ELR (cell line): ENCODE measurements at places on chromosomes 7 and 10.
A peak's percentile ranks its signal among the peaks of the same experiment; 100 is the strongest.

DNA sequence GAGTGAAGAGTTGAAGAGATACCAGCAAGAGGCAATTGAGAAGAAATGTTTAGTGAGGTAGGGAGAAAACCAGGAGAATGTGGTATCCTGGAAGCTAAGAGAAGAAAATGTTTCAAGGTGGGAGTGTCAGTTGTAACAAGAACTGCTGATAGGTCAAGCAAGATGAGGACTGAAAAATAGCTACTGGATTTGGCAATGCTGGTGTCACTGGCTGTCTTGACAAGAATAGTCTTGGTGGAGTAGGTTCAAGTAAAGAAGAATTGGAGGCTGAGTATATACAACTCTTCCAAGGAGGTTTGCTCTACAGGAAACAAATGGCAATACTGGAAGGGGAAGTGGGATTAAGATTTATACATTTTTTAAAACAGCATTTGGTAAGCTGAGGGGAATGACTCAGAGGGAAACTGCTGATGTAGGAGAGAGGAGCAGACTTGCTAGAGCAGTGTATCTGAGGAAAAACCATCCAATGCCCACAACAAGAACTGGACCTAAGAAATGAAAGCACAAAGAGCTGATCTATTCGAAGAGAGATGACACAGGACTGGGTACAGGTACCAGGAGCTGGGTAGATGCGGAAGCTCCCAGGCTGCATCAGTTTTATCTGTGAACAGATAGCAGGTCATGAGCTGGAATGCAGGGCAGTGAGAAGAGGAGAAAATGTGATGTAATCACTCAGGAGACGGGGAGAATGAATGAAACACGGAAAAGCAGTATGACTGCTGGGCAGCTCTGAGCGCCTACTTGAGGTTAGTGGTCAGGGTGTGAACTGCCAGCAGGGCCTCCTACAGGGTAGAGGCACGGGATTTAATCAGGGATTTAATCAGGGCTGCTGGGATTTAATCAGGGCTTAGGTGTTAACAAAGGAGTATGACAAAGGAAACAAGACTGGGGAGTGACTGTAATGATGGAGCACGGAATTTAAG lies 34.5 kb downstream of the FAM25A start:
- peak; percentile 81 for DNase-seq

- DNase-seq = peak; percentile 72
These were observed 330.4 kb upstream of the SEMA3A start for GRCh38 chr7:84524714-84525694.

DNA sequence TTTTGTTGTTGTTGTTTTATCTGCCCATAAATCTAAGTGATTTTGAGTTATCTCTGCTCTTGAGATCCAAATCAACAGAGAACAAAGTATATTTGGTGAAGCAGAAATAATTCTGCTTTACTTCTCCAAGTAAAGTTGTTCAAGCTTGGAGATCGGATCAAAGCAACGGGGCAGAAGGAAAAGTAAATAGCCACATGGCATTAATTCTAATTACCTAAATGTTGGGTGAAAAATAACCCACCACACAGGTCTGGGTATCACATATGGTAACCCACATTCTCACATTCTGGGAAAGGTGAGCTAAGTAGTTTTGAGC lies 3.1 kb downstream of the NRP1 start:
- DNase-seq = no peak

- DNase-seq = no peak
These were observed 16.3 kb upstream of the ABLIM1 start for GRCh38 chr10:114674346-114674745.

GRCh38 chr10:124323806-124324205 lies 94.9 kb downstream of the OAT start:
- no peak for DNase-seq

DNA sequence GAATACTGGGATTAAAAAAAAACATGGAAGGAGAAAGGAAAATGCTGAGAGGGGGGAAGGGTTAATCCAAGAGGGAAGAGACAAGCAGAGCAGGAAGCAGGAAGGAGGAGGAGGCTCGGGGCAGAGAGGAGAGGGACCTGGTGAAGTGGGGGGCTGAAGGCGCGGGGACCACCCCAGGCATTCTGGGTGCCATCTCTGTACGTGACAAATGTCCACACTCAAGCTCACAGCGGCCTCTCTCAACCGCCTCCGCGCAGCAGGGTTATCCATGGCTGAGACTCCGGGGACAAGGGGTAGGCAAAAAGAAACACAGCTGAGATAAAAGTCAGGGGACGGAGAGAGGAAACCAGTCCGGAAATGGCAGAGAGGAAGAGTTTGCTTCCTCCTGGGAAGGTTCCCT lies 33.9 kb downstream of the EN2 start:
- no peak for DNase-seq

- DNase-seq = no peak
These were observed 10.3 kb downstream of the PNPLA8 start for GRCh38 chr7:108515630-108516029.

GRCh38 chr10:6055929-6056328 lies 6.2 kb downstream of the IL2RA start:
- DNase-seq = no peak

GRCh38 chr10:23065181-23065948 lies 30.0 kb upstream of the MSRB2 start:
- peak; percentile 38 for DNase-seq

- DNase-seq = peak; percentile 26
These were observed 79.1 kb downstream of the NEURL1 start for GRCh38 chr10:103572347-103573204.

GRCh38 chr7:44891791-44892190 lies 6.5 kb upstream of the PURB start:
- no peak for DNase-seq

DNA sequence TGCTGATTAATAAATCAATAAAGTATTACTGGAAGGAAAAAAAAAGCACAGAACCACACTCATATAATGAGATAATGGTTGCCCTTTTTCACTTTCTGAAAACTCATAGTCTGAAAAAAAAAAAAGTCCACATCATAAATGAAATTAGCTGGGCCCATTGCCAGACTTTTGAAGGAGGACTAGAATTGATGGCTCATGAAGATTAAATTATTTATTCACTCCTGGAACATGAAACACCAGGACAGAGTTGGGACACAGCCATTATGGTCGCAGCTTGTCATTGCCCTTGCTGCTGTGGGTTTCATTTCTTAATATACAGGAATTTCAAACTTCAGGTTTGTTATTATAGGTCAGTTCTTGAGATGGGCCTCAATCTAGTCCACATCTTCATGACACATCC lies 91.9 kb downstream of the CNTNAP2 start:
- no peak for DNase-seq

DNA sequence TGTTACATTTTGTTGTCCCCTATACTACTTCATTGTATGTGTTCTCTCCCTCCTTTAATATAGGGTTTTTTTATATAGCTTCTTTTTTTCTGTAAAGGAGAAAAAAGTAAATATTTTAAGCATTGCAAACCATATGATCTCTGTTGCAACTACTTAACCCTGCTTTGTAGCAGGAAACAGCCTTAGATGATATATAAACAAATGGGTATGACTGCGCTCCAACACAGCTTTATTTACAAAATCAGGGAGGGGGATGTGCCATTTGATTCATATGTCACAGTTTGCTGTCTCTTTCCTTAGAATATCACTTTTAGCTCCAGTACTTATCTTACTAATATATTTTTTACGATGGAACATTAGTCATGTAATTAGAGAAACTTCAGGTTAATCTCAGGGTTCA lies 155.2 kb upstream of the GNAI1 start:
- DNase-seq = peak; percentile 87

GRCh38 chr7:157658851-157659412 lies 322.1 kb downstream of the DNAJB6 start:
- no peak for DNase-seq

- no peak for DNase-seq
These were observed 50.6 kb downstream of the FAM241B start for GRCh38 chr10:69680610-69681009.

DNA sequence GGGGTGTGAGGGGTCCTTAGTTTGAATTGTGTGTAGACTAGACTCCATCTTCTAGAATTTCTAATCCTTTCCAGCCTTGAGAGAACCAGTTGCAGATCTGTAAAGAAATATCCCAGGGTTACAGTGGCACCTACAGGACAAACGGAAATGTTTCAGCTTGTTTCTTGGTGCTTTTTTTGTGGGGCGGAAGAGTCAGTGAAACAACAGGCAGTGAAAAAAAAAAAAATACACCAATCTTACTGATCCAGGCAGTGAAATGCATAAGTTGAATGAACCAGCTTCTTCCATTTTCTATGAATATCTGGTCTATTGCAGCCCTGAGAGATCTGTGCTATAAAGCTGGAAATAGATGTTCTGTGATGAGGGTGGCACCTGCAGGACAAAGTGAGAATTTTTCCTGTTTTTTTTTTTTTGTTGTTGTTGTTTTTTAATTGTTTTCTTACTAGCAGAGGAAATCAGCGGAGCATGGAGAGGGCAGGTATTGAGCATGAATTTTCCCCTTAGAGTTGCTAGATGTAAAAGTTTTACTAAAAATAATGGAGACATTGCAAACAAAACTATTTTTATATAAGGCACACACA lies 81.9 kb upstream of the DYNC1I1 start:
- peak; percentile 54 for DNase-seq

DNA sequence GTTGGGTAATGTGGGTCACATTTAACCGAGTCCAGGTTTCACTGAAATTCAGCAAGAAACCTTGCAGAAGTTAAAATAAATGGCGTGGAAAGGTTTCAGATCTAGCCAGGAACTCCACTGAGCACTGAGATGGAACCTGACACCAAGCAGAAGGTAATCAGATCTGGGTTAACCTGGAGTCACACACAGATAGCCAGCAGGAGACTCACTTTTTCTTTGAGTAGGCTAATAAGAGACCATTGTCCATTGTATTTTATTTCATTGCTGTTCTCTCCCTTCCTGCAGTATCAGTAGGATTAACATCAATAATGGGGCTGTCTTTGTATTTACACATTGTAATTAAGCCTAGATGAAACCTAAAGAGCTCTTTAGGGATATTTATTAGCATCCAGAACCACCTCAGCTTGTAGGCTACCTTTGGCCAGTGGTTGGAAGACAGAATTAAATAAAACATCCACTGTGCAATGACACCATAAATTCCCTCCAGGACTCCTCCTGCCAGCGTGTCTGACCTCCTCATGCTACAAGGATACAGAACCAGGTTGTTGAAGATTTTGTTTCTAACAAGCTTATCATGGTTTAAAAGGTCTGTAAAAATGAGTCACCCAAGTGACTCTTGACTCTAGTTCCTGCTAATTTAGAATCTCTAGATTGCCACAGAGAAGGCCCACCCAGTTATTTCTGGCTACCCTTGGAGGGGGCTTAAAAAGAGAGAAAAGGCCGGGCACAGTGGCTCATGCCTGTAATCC lies 151.1 kb downstream of the SORCS1 start:
- DNase-seq = no peak

DNA sequence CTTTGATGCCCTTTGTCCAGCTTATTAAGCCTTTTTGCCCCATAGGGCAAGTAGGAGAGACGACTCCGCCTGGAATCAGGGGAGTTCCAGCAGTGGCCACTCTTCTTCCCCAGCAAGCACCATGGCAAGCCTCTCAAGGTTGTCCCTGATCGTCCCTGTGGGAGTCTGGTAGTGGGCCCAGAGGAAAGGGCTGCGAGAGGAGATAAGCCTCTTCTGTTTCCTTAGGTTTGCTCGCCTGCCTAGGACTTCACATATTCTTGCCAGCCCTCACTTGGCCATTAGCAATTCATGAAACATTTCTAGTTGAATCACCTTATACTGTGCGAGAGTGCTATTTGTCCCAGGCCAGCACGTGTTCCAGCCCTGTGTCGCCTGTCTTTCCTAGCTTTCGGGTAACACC lies 47.8 kb upstream of the CPN1 start:
- DNase-seq = no peak

DNA sequence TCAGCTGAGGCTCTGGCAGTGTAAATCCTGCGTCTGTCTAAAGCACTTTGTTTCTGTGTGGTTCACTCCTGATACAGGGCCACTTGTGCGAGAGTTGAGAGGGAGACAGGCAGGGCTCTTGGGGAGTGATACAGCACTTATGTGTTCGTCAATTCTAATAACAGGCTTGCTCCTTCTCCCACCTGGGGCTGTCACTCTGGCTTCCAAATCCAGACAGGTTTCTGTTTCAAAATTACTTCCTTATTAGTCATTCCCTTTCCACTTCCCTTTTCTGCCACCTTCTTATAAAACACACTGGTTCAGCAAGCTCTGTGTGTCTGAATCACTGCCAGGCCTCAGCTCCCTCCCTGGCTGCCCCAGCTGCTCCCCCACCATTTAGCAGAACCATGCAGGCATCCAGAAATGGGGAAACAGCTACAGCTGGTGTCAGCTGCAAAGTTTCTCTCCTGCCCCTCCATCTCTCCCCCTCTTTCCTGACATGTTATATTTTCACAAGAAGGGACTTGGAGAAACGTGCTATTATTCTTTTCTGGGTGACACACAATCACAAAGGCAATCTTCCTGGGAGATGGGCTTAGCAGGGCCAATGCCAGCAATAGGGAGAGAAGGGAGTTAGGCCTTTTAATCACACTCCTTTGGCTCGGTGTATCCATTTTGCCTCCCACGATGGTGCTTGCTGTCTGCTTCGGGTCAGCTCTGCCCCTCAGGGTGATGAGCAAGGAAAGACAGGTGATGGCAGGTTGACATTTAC lies 58.4 kb upstream of the ZNRF2 start:
- DNase-seq = peak; percentile 65

GRCh38 chr7:27734583-27734982 lies 5.4 kb upstream of the TAX1BP1 start:
- DNase-seq = no peak

DNA sequence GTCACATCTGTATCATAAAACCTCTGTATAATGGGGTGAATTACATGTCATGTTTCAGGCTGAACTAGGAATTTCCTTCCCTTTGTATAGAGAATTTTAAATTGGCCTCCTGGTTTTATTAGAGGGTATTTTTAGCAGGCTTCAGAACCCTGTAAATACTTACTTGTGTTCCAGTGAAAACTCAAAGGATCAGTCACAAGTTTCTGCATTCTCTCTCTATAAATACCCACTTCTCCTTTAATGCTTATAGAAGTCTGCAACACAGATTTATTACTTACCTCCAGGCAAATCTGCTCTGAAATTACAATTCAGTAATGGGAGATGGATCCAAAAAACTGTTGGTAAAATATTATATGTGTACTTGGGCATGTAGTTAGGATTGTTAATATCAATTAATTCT lies 161.6 kb downstream of the GLI3 start:
- no peak for DNase-seq
